Activated CD4-positive, alpha-beta T cell treated with anti-CD3 and anti-CD28 coated beads, Interleukin-2, amount 50 U/mL, for 24 hours (primary cell): ENCODE measurements at places on chromosomes 3 and 15.

DNA sequence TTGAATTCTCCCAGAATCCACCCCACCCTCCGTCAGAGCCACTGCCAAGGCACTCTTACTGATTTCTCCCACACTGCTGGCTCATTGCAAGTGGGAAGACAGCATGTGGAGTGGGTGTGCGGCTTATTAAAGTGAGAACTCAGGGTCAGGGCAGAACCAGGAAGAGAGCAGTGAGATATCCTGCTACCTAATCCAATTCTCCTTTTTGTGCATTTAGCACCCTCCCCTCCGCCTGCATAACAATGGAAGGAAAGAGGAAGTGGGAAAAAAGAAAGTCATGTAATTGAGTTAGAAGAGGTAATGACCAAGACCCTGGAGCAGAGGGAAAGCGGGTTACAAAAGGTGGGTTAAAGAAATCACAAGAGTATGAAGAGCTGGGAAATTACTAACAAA, 27.8 kb upstream of the PIK3CB start:
- no peak for DNase-seq

- DNase-seq = no peak
These were observed 138.2 kb downstream of the UBE2E2 start for GRCh38 chr3:23341147-23341838.

- DNase-seq = no peak
These were observed 769.4 kb upstream of the GOLIM4 start for GRCh38 chr3:168865022-168865551.

- no peak for DNase-seq
These were observed 57.2 kb upstream of the RGMA start for GRCh38 chr15:93146196-93146595.

- no peak for DNase-seq
These were observed 162.8 kb upstream of the RARB start for GRCh38 chr3:25265284-25265683.

- no peak for DNase-seq
These were observed 1.2 kb downstream of the FAM3D start for GRCh38 chr3:58665405-58665804.

GRCh38 chr3:39142067-39142466, 11.3 kb downstream of the CSRNP1 start:
- DNase-seq = no peak

GRCh38 chr3:150278843-150279381, 129.2 kb upstream of the TSC22D2 start:
- DNase-seq = no peak

- no peak for DNase-seq
These were observed 12.2 kb upstream of the NCKIPSD start for GRCh38 chr3:48697952-48698351.

DNA sequence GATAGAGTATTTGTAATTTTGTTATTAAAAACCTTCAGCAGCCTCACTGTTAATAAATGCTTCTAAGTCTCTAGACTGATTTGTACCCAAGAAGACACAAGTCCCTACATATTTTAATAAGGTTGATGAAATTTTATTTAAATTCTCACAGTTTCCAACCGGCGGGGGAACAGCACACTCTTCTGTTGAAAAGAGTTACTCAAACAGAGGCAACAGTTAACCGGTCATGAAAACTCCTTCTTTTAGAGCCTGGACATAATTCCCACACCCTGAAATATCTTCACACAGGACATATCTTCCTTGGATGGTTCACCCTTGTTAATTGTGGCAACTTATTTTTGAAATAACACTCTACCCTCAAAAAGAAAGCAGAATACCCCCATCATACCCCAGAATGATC, 278.8 kb downstream of the FOXP1 start:
- DNase-seq = no peak

GRCh38 chr3:24505691-24506550, 11.3 kb upstream of the THRB start:
- no peak for DNase-seq
